Substantia nigra (tissue), 51 donors: ENCODE measurements at places on chromosomes 4 and X.

DNA sequence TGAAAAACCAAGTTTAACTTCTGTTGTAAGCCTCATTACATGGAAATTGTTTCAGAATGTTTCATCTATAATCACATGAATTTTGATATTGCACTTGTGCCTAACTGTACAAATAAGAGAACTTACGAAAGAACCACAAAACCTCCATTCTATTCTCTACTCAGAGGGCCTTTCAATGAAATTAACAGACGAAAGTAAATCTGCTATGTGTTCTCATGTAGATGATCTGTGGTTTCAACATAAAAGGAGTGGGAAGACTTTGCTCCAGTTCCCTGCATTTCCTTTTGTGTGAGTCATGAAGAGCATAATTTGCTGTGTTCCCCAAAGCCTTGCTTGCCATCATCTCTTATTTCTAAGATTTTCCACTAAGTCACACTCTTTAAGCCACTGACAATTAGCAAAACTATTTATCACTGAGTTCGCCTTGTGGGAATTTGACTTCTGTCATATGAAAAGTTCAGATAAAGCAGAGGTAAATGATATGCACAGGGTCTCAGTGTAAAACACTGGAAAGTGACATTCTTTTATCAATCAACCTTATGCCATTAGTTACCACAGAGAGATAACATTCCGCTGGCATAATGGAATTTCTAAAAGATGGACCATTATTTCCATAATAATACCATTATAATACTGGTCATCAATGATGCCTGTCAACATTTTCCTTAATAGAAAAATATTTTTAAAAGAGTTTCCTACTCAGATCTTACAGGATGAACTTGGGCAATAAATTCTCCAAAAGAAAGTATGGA, 329.8 kb downstream of the NR3C2 start:
- DNase-seq, result no peak

DNA sequence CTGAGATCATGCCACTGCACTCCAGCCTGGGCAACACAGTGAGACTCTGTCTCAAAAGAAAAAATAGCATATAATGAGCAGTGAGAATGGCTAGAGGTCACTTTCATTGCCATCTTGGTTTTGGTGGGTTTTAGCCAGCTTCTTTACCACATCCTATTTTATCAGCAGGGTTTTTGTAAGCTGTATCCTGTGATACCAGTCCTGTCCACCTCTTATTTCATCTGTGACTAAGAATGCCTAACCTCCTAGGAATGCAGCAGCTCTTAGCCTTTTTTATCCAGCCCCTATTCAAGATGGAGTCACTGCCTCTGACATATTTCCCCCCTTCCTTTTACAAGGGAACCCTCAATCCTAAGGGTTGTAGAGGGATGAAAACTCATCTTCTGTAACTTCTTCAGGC, 26.1 kb upstream of the IGFBP7 start:
- DNase-seq, result no peak

- no peak for DNase-seq
Observed at GRCh38 chr4:73964862-73965611, 16.8 kb downstream of the PF4 start.

DNA sequence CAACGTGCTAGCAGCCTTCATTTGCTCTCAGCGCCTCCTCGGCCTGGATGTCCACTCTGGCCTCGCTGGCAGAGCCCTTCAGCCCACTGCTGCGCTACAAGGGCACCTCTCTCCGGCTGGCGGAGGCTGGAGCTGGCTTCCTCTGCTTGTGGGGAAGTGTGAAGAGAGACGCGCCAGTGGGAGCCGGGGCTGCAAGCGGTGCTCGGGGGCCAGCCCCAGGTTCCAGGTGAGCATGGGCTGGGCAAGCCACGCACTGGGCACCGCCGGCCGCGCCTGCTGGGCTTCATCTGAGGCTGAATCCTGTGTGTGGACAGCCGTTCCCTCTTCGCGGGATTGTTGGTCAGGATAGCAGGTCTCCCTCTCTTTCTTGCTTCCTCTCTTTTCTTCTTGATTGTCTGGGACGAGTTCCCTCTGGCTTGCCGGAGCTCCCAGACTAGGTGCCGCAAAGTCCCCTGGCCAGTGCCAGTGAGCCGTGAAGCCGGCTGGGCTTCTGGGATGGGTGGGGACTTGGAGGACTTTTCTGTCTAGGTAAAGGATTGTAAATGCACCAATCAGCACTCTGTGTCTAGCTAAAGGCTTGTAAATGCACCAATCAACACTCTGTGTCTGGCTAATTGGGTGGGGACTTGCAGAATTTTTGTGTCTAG, 165.0 kb downstream of the HEPH start:
- DNase-seq, result no peak

- DNase-seq, result no peak
Observed at GRCh38 chr4:112377171-112377570, 80.0 kb downstream of the ALPK1 start.

GRCh38 chr4:3190549-3190948, 58.4 kb upstream of the MSANTD1 start:
- DNase-seq, result no peak

DNA sequence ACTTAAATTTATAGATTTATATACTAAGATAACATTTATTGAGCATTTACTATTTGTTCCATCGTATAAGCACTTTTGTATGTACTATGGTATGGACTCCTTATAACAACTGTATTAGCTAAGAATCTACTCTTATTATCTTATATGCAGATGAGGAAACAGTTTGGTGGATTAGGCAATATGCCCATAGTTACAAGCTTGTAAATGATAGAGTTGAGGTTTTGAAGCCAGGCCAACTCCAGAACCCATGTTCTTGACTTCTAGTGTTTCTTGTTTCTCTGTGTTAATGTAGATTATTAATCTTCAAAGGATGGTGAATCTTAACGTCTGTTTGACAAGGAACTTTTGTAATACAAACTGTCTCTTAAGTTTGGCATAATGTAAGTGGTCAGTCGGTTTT, 71.3 kb downstream of the STIM2 start:
- no peak for DNase-seq

DNA sequence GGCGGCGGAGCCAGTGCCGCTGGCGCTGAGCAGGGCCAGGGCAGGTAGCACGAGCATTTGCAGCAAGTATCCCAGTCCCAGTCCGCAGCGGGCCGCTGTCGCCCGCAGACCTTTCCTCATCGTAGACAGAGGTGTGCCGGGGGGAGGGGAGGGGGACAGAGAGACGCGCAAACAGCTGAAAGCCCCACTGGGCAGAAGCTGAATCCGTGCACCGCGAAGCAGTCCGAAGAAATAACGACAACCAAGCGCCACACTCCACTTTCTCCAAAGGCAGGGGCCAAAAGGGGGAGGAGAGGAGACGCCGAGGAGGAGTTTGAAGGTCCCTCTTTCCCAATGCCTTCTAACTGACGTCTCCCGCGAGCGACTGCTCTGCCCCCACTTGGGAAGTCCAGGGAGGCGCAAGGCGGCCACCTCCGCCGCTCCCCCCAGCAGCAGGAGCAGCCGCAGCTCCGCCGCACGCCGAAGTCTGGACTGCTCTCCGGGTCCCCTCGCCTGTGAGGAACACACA, at the start of gene UNC5C:
Gene UNC5C (minus strand): TSS at position 236 of the 508 bp plus-strand sequence.
- peak; percentile 83 for DNase-seq

DNA sequence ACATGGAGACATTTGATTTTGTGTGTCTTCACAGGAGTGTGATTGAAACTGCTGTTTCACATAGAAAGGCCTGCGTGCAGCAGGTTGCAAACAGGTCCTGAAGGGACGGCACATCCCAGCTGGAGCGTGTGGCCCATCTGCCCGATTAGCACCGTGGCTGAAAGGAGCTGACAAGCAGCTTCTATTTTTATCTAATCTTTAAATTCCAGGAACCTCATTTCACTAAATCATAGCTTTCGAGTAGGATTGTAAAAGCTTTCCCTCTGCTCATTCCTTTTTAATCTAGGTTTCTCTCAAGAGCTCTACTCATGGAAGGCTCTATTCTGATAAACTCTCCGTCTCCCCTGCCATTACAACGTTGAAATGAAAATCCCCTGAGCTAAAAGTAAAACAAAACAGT, 106.8 kb downstream of the FSTL5 start:
- DNase-seq, result no peak

- no peak for DNase-seq
Observed at GRCh38 chr4:99828477-99828876, 11.8 kb downstream of the DAPP1 start.

DNA sequence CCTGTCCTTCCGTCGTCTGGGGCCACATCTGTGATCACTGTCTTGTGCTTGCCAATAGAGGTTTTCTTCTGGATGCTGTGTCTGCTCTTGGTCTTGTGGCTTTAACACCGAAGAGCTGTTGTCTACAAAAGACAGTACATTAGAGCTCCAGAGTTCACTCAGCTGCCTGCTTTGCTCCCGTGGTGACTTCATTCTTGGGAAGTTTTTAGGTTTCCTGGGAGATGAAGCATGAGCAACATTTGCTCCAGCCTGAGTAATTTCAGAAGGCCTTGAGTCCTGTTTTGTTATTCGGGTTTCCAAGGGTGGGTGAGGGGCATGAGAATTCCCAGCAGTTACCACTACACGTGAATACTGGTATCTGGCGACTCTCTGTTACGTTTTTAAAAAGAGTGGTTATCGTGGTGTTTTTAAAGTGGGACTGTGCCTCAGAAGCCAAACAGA, 189.2 kb downstream of the SHROOM3 start:
- no peak for DNase-seq

DNA sequence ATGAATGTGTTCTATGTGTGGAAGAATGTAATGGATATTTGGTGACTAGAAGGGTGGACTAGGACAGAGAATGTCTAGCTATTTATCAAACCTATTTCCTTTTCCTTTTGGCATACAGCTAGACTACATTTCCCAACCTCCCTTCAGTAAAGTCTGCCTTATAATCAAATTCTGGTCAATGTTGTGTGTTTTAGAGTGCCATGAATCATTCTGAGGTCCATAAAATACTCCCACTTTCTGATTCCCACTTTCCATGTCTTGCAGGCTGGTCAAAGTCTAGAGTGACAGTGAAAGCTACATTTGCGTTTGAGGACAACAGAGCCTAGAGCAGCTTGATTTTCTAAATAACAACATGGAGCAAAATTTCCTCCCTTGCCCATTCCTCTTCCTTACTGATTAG, 217.2 kb downstream of the UGT8 start:
- no peak for DNase-seq

GRCh38 chr4:123784626-123785025, 388.0 kb downstream of the SPRY1 start:
- no peak for DNase-seq

DNA sequence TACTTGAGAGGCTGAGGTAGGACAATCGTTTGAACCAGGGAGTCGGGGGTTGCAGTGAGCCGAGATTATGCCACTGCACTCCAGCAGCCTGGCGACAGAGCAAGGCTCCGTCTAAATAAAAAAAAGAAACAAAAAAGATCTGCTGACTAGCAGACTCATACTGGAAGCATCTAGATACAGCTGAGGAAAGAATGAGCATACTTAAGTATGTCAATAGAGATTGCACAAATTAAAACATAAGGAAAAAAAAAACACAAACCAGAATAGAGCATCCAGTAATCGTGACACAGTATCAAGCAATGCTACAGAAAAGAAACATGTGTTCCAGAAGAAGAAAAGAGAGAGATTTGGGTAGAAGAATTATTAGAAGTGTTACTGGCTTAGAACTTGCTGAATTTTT, 105.5 kb upstream of the SPOCK3 start:
- DNase-seq, result no peak

DNA sequence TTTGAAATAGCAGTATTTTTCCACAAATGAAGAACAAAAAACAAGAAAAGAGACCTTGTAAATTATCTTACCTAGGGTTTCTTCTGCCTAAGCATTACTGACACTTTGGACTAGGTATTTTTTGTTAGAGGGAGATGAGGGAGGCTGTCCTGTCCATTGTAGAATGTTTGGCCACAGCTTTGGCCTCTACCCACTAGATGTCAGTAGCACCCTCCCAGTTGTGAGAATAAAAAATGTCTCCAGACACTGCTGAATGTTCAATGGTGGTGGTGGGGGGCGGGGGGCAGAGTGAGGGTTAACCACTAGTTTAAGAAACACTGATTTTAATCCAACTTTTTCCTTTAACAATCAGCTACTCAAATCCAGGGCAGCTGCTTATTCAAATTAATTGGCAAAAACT, 25.8 kb downstream of the OTUD4 start:
- no peak for DNase-seq

DNA sequence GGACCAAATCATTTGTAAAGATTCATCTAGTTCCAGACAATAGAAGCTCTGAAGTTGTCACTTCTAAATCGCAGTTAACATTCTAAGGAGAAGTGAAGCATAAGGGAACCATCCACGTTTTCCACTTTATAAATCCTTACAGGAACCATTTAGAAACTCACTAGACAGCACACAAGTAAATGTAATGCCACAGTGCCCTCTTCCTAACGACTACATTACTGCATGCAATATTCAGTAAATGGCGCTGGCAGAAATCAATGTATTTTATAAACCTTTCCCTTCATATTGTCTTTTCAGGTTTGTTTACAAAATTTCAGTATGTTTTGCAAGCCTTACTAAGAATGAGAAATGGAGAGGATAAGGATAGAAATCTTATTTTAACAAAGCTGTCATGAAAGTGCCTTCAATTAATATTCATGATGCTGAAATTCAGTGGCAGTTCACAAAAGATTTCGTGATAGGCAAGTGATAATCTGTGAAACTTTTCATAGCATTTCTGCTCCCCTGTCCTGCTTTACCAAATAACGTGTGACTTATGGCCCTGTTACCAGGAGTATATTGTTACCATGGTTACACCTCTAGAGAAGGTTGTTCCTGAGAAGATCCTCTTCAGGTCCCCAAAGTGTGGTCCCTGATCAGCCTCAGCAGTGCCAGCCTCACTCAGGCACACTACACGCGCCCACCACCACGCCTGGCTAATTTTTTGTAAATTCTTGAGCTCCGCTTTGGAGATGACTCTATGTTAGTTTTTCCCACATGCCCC, 54.2 kb downstream of the TMA16 start:
- no peak for DNase-seq

- no peak for DNase-seq
Observed at GRCh38 chrX:119389214-119389613, 9.9 kb upstream of the SLC25A43 start.

- no peak for DNase-seq
Observed at GRCh38 chrX:38960137-38960536, 158.9 kb downstream of the MID1IP1 start.

GRCh38 chr4:37803348-37803973, 23.0 kb upstream of the PGM2 start:
- no peak for DNase-seq

DNA sequence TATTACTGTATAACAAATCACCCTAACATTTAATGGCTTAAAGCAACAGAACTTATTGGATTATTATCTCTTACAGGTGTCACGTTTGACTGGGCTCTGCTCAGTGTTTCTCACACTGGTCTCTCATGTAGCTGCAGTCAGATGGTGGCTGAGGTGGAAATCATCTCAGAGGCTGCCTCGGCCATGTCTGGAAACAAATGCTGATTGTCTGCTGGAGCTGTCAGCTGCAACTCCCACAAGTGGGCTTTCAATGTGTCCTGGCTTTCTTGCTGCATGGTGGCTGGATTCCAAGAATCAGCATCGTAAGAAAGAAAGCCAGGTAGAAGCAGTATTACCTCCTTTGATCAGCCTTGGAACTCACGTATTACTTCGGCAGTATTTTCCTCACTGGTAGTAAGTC, 277.6 kb downstream of the SPANXN1 start:
- DNase-seq, result no peak

DNA sequence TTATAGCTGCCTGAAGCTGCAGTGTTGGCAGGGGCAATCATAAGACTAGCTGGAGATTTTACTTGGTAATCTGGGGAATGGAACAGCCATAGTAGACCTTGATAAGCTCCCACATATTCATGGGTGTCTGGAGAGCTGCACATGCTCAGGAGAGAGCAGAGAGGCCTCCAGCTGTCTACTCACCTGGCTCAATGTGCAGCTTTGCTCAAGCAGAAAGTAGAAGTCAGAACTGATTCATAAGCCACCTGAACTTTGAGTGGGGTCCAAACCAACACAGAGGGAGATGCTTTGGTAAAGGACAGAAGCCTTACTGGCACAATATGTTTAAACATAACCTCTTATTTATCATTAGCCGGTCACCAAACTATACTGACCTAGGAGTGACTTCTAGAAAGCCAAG, 54.4 kb downstream of the KDM6A start:
- no peak for DNase-seq
